Activated T-helper 2 cell treated with anti-CD3 and anti-CD28 coated beads, Interferon-gamma antibody, Interleukin-2, Interleukin-4, amounts not matched to agents 10 μg/mL and 5 μg/mL and 100 μg/mL, durations not matched to agents 14 hours and 24 hours and 36 hours (primary cell): ENCODE measurements at places on chromosomes 3 and 15.

DNA sequence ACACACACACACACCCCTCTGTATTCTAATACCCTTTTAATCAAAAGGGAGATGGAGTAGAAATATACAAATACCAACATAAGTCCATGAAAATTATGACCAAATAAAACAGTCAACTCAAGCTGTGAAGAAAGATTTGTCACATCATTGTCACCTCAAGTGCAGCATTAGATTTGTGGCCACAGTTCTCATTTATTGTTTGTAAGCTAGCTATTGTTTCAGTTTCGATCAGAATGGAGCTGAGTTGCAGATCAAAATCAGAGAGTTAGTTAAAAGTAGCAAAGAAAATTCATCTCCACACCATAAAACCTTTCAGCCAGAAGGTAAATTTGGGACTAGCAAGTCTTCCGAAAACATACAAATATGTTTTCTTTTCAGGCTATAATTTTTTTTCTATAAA lies 267.7 kb upstream of the LMCD1 start:
- DNase-seq = no peak

DNA sequence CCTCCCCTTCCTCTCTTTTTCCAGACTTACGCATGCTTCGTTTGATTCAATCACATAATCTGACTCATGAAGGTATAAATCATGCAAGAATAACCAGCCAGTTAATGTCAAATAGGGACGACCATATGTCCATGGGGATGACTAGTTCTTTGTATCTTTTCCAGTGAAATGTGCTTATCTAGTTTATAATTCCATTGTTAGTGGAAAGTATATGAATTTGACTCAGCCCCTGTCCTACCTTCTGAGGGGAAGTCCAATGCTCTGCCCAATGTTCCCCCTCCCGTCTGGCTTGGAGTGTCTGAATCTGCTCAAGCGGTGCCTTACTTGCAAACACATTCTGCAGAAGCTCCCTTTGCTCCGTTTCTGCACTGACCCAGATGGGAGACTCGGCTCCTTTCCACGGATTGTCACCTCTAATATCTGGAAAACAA lies 55.0 kb upstream of the EPHB3 start:
- DNase-seq = no peak

DNA sequence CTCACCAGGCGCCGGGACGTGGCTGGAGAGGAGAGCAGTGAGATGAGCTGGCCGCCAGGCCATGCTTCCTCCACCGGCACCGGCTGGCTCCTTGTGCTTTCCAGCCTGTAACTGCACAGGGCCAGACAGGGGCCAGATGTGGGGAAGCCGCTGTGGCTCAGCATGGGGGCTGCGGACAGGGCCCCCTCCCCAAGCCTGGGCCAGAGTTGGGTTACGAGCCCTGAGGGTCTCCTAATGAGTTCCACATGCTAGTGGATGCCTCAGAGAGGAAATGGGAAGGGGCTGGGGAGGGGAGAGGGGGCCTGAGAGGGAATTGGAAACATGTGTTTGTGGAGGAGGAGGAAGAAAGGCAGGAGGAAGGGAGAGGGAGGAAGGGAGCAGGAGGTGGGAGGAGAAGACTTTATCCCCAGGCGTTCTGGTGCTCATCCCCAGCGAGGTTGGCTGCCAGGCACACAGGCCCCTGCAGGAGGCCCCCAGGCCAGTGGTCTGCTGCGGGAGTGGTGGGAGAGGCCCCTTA lies 11.7 kb upstream of the DUSP7 start:
- no peak for DNase-seq

DNA sequence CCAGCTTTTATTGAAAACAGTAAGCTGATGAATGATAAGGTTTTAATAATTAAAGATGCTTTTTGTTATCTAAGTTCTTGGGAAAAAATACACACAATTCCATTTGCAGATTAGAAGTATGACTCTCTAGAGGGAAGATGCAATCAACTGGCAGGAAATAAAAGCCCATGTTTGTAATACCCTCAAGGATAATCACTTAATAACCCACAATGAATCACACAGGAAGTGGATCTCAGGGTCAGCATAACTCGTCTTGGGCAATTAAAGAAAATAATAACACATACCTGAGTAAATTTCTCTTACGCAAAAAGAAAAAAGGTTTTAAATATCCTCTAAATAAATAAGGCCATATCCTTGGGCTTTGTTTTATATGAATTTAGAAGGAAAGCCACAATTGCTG lies 9.4 kb upstream of the EID1 start:
- no peak for DNase-seq

DNA sequence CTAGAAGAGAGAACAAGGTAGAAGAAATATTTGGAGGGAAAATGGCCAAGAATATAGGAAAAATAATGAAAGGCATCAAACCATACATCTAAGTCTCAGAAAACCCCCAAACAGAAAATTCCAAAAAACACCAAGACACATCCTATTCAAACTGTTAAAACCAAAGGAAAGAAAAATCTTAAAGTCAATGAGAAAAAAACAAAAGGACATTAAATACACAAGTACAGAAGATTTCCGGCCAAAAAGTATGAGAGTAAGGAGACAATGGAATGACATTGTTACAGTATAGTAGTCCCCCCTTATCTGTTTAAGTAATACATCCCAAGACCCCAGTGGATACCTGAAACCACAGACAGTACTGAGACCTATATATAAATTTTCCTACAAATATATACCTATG lies 18.8 kb downstream of the CLASP2 start:
- DNase-seq = no peak

DNA sequence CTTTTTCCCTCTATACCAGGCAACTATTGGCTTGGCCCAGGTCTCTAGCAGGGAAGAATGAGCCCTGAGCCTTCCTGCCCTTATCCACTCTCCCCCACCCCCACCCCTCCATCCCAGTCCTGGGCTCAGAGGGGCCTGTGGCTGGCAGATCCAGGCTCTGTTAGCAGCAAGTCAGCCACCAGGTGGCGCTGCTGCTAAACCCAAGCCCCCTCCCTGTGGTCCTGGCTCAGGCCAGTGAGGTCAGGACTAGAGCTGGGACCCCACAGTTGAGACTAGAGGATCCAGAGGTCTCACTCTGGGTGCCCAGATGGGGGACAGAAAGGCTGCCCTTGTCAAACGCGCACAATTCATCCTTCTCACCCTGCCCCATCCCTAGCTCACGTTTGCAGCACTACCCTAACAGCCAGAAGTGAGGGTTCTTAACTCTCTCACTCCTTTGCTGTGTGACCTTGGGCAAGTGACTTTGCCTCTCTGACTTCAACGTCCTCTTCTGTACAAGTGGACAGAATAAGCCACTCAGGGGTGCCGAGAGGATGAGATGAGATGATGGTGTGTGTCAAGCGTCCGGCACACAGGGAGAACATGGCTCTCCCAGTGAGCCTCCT lies 46.8 kb upstream of the SLC6A1 start:
- DNase-seq = peak; percentile 34
